CD4-positive, alpha-beta T cell treated with Interleukin-6 for 4 hours (primary cell): ENCODE measurements at places on chromosomes 5 and 9.

DNA sequence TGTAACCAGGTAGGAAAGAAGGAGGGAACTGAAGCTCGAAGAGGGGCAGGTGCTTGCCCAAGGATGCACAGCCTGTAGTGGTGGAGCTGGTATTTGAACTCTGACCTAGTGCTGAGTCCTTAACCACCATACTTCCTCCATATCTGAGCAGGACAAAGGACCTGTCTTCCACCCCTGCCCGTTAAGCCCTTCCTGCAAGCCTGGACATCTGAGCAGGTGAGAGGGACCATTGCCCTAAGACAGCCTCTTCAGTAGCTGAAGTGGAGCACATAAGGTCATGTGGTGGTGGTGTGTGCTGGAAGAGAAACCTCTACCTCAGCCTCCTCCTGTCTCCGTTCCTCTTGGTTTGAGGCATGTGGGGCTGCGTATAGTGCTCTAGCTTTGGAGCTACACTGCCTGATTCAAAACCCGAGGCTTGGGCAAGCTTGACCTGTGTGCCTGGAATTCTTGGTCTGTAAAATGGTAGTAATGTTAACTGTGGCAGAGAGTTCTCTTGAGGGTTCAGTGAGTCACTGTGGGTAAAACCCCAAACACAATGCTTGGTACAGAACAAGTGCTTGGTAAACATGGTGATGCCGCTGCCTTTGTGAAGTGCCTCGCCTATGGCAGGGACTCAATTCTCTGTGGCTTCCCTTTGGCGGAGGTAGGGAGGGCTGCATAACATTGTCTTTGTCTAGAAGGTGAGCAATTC is 7.4 kb downstream of the GALNT10 start:
- DNase-seq = peak; percentile 75

GRCh38 chr5:140189977-140190871 is 15.2 kb downstream of the CYSTM1 start:
- DNase-seq = no peak

DNA sequence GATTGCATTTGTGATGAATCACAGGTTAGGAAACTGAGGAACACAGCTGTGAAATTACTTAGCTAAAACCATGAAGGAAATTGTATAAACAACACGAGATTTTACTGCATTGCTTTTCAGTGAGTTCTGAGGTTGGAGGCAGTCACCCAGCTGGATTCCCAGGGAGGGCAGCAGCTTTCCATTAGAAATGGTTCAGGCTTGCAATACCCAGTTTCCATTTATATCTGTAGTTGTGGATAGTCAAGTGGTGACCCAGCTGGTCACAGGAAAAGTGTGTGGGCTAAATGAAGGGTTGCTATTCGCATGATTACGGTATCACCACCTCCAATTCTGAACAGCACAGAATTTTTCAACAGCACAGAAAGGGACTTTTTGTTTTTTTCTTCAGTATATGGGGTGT is 34.3 kb upstream of the SPATA31D4 start:
- DNase-seq = no peak

- no peak for DNase-seq
Observed at GRCh38 chr9:127919253-127919815, 2.5 kb upstream of the ST6GALNAC4 start.

- no peak for DNase-seq
Observed at GRCh38 chr9:81847181-81847915, 80.9 kb upstream of the SPATA31D4 start.

GRCh38 chr5:56202483-56202882 is 30.6 kb downstream of the ANKRD55 start:
- DNase-seq = no peak

DNA sequence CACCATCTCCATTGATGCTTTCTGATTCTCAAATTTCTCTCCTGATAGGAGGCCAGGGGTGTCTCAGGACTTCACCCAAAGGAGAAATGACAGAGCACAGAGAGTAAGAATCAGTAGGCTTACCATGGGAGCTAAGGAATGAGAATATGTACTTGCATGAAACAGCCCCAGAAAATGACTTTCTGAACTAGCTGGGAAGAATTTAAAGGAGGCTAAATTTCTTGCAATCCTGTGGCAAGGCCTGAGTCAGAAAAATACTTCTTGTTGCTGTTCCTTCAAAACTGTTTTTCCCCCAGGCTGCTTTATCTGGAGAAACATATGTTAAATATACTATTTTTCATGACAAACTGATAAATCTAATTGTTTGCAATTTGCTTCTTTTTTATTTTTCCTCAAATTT is 53.4 kb upstream of the FBXL7 start:
- DNase-seq = no peak

DNA sequence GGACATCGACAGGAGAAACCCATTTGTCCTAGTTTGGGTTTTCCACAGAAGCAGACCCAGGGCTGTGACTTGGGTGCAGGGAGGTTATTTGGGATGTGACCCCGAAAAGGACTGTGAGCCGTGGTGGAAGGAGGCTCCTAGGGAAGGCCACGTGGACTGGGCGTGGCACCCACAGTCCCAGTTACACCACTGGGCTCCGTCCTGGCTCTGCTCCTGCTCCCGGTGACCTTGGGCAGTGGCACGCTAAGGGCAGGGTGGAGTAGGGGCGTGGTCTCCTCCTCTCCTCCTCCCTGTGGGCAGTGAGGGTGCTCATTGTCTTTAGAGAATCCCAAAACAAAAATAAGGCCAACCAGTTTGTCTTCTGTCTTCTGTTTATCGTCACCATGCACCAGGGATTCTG is 190.1 kb downstream of the GADD45G start:
- no peak for DNase-seq

- DNase-seq = no peak
Observed at GRCh38 chr5:123787635-123788034, 275.7 kb downstream of the CSNK1G3 start.

- no peak for DNase-seq
Observed at GRCh38 chr9:127539259-127539981, 72.7 kb upstream of the STXBP1 start.
